ENCODE measurements at places on chromosomes 4 and X.
A peak's percentile ranks its signal among the peaks of the same experiment; 100 is the strongest.

GRCh38 chr4:23333556-23333945, 556.3 kb downstream of the PPARGC1A start:
- no peak for DNase-seq

DNA sequence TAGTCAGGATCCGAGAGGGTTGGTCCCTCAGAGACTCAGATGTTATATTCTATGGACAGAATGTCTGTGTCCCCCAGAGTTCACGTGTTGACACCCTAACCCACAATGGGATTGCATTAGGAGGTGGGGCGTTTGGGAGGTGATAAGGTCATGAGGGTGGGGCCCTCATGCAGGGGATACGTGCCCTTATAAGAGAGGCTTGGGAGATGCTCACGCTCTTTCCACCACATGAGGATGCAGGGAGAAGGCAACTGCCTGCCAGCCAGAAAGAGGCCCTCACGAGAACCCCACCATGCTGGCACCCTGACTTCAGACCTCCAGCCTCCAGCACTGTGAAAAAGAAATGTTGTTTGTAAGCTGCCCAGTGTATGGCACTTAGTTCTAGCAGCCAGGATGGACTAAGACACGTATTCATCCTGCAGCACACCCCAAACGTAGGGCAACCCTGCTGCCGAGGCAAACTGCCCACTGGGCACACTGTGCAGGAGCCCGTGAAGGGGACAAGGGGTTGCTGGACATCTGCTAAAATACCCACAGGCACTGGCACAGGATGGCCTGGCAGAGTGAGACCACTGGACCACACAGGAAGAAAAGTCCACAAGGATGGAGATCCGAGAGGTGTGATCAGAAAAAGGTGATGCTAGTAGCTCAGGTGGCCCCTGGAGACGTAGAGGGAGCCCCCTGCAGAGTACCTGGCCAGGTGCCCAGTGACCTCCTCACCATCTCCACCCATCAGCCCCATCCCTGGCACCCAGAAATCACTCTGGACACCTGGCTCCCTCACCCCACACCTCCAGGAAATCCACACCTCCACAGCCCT, 62.7 kb downstream of the HTRA3 start:
- DNase-seq: no peak

DNA sequence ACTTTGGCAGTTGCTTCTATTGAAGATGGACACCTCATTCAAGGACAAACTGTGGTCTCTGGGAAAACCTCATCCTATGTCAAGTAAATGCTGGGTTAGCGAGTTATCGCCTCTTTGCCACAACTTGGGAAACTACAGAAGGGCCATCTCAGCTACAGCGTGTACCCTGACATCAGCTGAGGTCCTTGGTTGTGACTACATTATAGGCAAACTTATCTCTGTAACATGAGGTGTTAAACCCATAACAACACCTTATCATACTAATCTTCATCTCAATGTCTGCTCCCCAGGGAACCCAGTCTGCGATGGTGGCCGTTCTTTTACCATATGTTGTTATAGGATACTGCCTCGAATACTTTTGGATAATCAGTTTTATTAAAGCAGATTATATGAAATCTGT, 1862.7 kb downstream of the STIM2 start:
- no peak for DNase-seq

DNA sequence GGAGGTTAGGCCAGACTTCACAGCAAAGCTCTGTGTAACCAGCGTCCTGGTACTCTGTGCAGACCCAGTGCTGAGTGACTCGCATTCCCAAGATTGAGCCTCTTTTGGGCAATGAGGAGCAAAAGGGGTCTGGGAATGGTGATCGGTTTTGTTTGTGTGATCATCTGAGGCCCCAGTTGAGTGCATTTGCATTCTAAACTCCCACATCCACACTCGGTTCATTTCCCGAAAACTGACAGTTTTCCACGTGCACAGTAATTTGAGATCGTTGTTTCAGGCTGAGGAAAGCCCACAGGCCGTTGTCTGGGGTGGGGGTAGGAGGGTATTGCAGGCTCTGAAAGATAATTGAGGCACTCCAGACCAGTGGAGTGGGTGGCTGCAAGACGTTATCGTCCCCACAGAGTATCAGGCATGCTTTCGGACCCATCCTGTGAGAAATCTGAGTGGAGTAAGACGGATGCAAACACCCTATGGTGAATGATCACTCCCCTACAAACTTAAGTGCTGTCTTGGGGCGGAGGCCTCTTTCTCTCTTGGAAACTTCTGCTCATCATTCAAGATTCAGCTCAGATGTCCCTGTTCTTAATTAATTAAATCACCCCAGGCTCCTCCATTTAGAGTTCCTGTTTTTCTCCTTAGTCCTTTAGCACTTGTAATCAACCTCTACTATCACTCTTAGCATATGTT, 96.1 kb downstream of the AFF1 start:
- no peak for DNase-seq

DNA sequence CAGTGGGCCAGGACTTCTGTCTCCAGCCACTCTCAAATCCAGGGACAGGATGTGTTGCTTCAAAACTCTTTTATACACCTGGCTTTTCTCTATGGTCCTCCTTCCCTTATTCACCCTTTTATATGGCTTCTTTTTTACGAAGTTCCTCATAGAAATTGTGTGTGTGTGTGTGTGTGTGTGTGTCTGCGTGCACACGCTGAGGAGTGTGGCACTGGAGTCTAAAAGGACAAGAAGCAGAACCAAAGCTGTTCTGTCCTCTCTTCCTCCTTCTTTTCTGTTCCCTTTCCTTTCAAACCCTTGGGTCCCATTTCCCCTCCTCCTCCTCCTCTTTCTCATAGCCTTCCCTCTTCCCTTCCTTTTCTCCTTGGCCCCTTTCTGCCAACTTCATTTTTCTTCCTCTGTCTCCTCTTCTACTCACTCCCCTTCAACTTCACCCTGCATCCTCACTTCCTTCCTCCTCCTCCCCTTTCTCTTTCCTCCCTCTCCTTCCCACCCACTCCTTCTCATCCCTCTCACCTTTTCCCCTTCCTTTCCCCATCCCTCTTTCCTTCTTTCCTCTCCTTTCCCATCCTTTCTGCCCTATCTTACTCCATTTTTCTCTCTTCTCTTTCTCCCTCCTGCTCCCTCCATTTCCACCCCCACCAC, 360.5 kb downstream of the MID1IP1 start:
- DNase-seq: no peak

GRCh38 chr4:69748173-69748572, 12.2 kb downstream of the SULT1B1 start:
- DNase-seq: no peak

DNA sequence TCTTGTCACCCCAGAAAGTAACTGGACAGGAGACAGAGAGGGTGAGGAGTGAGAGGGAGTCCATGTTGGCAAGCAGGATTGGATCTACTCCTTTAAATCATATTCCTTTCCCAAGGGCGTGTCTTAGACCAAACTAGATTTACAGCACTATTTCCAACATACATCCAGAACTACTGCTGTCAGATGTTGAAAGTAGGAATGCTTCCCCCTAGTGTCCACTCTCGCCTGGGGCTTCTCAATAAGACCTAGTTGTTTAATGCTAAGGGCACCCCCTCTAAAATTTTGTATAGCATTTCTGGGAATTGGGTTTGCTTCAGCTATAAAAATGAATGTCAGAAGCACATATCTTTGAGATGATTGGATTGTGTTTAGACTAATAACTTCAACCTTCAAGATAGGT, 13.3 kb downstream of the OFD1 start:
- DNase-seq: no peak

DNA sequence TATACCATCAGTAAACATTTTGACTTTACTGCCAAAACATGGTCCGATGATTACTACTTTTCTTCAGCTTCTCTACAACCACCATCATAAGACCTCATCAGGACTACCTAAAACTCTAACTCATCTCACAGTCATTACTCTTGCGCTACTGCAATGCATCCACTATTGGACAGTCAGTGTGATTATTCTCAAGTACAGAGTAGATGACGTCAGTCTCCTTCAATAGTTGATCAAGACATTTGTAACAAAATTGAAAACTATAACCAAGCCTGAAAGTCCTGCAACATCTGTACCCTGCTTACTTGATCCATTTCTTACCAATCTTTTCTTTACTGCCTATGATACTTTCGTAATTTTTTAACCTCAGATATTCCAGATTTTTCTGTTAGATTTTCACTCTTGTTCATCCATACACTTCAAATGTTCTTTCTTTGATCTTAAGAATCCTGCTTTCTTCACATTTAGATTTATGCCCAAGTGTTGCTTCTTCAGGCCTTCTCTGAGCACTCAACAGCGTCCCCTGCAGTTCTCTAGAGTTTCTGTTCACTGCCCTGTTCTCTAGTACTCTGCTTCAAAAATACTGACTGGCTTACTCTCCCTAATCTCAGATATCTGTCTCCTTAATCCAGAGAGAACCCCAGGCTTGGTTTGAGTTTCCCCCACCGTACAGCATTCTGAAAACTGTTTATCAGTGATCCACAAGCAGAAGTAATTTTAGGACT, 1517.6 kb downstream of the STIM2 start:
- no peak for DNase-seq

GRCh38 chrX:42783451-42783850, 5.5 kb upstream of the PPP1R2C start:
- DNase-seq: no peak

GRCh38 chrX:69229436-69229835, 64.2 kb upstream of the PJA1 start:
- no peak for DNase-seq

GRCh38 chr4:44700427-44700826, 22.2 kb downstream of the GUF1 start:
- DNase-seq: no peak

GRCh38 chr4:105963461-105964400, 68.5 kb downstream of the NPNT start:
- no peak for DNase-seq

GRCh38 chr4:136985683-136986082, 546.6 kb downstream of the PCDH18 start:
- DNase-seq: no peak

GRCh38 chrX:149962859-149963757, 24.8 kb upstream of the EOLA2 start:
- DNase-seq: peak; percentile 53

GRCh38 chr4:6268650-6269615, 717 bp upstream of the WFS1 start:
- no peak for DNase-seq

DNA sequence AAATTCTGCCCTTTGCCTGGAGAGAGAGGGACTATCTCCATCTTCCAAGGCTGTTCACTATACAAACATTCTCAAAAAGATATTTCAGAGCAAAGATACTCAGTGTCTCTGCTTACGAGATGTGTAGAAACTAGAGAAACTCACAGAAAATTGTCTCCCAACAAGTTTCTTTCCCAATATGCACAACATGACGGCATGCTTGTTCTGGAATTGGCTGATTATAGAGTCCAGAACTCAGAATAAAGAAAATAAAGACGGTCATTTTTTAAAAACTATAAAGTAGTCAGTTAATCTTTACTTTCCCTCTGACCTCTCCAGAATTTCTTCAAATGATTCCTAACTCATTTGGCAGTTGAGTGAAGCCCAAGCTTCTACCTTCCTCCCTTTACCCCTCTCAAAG, 285.5 kb upstream of the KLF3 start:
- no peak for DNase-seq

- DNase-seq: no peak
Observed at GRCh38 chr4:185567381-185568376, 32.4 kb upstream of the PDLIM3 start.

DNA sequence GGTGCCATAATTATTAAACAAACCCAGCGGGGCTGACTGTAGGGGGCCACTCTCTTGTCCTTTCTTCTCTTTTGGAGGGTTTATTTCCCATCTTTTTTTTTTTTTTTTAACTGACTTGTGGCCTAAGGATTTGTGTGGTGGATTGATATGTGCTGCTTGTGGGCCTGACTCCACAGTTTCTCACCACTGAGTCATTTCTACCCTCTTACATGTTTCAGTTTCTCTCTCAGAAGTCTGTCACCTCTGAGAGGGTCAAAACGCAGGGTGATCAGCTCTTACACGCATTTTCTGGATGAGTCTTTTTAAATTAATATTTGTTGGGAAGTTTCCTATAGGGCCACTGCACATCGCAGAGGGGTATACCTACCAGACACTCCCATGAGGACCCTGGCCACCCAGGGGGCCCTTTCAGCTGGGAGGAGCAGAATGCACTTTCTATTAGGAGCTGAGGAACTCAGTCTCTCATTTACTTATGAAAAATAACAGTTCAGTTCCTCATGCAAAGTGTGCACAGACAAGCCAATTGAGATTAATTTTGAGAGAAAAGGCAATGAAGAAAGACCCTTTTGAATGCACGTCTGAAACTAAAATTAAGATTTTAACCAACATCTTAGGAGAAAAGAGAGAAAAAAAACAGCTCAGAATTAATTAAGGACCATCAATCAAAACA, 407.9 kb downstream of the TECRL start:
- DNase-seq: no peak

DNA sequence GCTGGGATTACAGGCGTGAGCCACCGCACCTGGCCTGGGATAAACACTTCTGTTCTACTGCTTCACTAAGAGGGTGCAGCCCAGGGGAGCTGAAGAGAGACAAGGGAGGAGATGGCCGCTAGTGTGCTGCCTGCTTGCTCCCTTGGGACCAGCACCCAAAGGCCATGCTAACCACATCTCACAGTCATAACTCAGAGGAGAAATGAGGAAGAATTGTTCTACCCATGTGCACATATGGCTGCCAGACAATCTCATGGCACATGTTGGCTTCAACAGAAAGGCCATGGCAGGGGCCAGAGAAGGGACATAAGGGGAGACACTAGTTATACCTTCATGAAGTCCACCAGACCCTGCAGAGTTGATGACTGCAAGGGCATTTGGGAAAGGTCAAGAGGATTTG, 22.4 kb downstream of the CLDN22 start:
- DNase-seq: no peak

DNA sequence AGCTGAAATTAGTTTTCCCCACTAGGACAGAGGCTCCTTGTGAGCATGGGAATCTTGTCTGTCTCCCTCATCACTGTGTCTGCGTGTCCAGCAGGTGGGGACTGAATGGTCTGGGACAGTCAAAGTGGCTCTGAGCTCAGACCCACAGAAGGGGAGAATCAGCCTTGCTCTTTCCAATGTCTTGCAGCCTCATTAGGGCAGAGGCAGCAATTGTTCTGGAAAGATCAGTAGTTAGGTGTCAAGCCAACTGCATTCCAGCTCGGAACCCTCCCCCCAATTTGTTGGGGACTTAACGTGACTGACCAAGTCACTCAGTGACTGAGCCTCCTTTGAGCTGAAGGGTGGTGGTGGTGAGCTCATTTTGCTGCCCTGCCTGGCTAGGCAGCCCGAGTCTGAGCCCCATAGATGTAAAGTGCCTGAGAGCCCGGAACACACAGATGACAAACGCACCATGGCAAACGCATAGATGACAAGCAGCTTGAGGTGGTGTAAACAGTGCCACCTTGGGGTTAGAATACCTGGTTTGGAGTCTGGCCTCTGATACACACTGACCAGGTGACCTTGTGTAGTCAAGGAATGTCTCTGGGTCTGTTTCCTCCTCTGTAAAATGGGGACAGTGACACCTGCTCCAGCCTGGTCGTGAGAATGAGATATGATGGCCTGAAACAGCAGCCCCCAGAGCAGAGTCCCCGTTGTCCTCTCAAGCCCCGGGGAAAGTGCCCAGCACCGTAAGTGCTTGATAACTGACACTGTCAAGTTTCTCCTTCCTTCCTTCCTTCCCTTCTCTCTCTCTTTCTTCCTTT, 2.7 kb upstream of the SORCS2 start:
- no peak for DNase-seq

GRCh38 chr4:65050786-65051185, 619.5 kb downstream of the EPHA5 start:
- no peak for DNase-seq
